GM06990 (cell line): ENCODE measurements at places on chromosomes 1 and 21.
A peak's percentile ranks its signal among the peaks of the same experiment; 100 is the strongest.

- DNase-seq: no peak
These were observed 121.0 kb upstream of the TSPAN2 start for GRCh38 chr1:115210302-115210711.

DNA sequence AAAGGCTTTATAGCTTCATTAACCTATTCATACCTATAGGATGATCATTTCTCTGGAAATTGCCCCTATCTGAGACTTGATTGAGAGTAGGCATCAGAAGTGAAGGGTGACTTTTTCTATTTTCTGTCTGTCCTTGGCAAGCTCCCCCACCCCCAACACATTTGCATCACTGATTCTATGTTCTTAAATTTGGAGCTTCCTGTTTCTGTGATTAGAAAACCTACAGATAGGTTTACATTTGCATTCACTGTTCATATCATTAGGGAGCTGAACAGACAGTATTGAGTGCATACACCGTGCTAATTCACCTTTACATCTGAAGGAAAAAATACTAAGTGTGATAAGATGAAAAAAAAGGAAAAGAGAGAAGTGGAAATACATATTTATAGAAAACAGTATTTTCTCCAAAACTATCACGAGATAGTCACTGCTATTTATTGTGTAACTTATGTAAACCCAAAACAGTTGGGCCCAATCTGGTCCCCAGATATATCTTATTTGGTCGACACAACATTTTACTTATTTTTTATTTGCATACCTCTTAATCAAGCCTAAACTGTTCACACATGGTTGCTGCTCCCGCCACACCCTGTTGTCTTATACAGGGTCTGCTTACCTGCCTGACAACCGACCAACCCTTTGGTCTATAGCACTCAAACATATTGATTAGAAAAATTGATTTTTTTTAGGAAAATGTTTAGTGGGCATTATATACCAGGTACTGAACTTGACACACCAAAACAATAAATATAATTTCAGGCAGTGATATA lies 218.8 kb downstream of the NTNG1 start:
- peak; percentile 18 for DNase-seq

- DNase-seq: no peak
These were observed 9.6 kb downstream of the ACTRT2 start for GRCh38 chr1:3030663-3031381.

DNA sequence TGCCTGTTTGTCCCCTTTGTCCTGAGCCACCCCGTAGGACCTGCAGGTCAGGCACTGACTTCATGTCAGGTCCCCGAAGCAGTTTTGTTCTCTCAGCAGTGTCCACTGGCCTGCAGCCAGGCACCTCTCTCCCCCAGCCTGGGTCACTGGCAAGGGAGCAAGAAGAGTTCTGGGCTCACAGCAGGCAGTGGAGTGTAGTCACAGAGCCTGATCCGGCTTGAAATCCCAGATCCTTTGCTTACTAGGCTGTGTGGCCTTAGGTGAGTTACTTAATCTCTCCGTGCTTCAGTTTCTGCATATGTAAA lies 34.2 kb downstream of the L1TD1 start:
- no peak for DNase-seq

DNA sequence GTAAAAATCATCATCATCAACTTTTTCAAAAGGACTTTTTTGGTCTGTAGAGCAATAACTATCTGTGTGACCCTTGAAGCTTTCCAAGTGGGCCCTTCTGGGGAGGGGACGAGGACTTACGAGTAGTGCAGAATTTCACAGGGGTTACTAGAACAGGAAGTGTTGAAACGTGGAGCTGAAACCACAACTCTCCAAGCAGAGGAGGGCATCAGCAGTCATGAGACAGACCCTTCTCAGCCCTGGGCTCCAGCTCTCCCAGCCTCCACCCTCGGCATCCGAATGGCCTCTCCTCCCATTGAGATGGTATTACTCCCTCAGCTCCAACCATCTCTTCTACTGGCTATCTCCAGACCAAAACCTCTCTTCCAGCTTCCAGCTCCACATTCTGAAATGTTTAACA lies 3.6 kb downstream of the FAM89A start:
- no peak for DNase-seq

DNA sequence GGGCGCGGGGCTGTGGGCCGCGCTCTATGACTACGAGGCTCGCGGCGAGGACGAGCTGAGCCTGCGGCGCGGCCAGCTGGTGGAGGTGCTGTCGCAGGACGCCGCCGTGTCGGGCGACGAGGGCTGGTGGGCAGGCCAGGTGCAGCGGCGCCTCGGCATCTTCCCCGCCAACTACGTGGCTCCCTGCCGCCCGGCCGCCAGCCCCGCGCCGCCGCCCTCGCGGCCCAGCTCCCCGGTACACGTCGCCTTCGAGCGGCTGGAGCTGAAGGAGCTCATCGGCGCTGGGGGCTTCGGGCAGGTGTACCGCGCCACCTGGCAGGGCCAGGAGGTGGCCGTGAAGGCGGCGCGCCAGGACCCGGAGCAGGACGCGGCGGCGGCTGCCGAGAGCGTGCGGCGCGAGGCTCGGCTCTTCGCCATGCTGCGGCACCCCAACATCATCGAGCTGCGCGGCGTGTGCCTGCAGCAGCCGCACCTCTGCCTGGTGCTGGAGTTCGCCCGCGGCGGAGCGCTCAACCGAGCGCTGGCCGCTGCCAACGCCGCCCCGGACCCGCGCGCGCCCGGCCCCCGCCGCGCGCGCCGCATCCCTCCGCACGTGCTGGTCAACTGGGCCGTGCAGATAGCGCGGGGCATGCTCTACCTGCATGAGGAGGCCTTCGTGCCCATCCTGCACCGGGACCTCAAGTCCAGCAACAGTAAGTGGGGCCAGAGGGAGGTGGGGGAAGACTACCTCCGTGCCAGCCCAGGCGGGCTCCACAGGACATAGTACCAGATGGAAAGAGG lies 808 bp downstream of the MAP3K21 start:
- DNase-seq: peak; percentile 38

- DNase-seq: no peak
These were observed 155.1 kb upstream of the DNAH14 start for GRCh38 chr1:224774378-224774777.

DNA sequence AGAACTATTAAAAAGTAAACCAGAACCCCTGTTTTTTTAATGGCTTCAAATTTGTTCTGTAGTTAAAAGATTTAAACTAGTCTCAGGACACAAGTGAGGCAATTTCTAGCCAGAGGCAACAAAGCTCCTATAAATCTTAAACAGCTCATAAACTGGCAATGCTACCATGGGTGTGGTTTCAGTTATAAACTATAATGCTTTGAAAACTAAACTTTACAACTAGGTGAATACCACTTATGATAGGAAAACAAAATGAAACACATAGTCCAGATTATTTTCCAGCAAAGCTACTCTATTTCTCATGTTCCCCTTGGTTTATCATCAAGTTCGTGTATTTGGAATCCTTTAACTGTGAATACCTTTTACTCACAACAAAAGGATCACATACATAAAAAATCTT lies 282.5 kb downstream of the VAV3 start:
- DNase-seq: no peak

DNA sequence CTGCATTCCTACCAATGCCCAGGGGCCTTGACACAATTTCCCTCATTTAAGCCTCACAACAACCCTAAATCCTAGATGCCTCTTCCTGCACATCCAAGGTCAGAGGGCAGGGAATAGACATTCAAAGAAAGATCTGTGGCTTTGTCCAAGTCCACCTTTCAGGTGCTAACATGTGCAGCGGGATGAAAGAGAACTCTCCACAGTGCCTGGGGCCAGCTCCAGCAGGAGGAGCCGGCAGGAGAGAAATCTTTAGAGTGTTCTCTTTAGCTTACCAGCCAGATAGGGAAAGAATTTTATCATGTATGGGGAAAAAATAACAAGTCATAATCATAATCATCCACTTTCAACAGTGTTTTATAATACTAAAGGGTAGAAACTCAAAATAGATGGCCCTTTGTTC lies 319.7 kb downstream of the MATN1 start:
- DNase-seq: no peak

- DNase-seq: no peak
These were observed 14.3 kb upstream of the BLACAT1 start for GRCh38 chr1:205470131-205470530.

DNA sequence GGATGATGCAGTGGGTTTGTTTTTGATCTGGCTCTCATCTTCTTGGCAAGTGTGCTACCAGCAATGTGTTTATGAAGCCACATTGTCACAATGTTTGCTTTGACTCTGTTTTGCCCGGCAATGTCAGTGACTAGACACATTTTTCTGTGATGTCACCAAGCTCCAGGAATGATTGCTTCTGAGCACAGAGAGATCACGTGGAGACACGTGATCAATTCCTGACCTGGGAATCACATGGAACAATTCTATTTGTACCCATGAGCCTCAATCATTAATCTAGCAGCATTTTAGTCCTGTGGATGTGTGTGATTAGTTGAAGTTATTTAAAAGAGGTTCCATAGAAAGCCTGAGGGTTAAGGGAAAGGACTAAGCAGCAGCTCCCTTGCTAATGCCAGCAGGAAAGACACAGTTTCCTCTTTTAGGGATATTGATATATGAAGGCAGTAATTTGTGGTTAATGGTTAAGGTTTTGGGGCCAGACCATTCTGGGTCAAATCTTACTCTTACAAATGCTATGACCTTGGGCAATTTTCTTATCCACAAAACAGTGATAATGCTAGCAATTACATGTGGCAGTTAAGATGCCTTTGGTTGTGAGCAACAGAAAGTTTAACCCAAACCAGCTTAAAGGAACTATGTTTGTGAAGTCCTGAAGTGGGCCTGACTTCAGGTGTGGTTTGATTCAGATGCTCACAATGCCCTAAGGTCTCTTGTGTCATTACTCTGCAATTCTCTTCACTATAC lies 59.0 kb downstream of the FASLG start:
- no peak for DNase-seq

GRCh38 chr1:204404629-204405028 lies 7.0 kb downstream of the PPP1R15B start:
- DNase-seq: no peak

DNA sequence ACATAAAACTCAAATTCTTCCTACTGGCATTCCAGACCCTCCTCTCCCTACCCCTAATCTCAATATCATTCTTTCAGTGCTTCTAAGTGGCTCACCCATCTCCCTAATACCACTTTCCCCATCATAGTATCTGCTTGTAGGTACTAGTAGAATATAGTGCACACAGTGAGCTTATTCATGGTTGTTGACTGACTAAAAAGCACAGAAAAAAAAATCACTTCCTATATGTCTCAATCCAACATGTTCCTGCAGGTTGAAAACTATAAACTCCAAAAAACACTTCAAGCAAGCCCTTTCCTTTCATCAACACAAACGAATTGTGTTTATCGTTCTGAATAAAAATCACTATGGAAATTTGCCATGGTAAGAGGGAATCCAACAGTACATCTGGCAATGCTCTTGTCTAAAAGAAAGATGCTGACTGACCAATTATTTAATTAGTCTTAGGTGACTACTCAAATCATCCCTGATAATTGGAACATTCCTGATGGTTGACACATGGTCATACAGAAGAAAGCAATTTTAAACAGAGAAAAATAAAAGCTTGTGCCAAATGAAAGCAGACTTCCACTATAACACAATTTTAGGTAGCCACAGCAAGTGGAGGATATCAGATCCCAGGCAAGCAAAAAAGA lies 87.1 kb downstream of the NDUFS5 start:
- DNase-seq: no peak

DNA sequence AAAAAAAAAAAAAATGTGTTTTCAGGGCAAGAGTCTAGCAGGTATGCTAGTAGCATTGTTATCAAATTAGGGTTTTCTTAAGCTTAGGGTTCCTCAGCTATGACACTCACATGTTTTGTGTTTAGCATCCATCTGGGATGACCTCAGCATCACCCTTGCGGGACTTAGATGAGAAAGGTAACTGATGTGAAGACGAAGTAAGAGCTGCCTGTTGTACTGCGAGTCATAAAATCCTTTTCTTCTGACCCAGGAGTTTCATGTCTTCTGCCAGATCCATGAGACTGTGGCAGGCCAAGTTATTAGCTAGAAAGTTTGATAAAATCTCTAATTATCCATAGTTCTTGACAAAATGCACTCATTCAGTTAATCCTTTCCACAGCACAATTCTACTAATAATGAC lies 1251.1 kb downstream of the AMY1C start:
- DNase-seq: no peak

GRCh38 chr1:179632868-179633267 lies 41.2 kb downstream of the TDRD5 start:
- no peak for DNase-seq

DNA sequence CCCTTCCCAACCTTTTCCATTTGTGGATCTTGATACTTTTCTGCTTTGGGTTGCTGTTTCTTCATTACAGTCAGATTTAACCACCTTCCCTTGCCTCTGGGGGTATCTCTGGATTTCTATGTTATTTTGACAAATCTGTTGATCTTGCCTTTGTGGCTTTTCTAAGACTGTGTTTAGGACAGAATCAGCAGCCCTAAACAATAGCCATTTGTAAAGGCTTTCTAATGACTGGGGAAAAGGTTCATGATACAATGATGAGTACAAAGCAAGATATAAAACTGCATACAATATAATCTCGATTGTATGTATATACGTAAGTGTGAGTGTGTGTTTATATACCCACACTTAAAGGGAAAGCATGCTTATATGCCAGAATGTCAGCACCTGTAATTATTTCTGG lies 27.8 kb downstream of the FAM20B start:
- DNase-seq: no peak

- DNase-seq: no peak
These were observed 232.5 kb upstream of the JUN start for GRCh38 chr1:59016390-59016789.

GRCh38 chr21:21816778-21817177 lies 818.6 kb downstream of the NCAM2 start:
- no peak for DNase-seq

DNA sequence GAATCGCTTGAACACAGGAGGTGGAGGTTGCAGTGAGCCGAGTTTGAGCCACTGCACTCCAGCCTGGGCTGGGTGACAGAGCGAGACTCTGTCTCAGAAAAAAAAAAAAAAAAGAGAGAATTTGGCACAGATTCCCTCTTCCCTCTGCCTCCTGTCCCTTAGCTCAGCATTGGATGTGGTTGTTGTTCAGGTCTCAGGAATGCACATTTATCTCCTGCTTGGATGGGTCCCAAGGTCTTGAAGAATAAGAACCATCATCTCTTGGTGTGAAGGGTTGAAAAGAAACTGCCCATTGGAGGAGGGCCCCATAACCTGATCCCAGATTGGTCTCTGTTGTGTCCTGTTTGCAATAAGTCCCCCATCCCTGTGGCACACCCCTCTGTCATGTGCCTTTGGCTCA lies 34.9 kb downstream of the UBIAD1 start:
- no peak for DNase-seq

DNA sequence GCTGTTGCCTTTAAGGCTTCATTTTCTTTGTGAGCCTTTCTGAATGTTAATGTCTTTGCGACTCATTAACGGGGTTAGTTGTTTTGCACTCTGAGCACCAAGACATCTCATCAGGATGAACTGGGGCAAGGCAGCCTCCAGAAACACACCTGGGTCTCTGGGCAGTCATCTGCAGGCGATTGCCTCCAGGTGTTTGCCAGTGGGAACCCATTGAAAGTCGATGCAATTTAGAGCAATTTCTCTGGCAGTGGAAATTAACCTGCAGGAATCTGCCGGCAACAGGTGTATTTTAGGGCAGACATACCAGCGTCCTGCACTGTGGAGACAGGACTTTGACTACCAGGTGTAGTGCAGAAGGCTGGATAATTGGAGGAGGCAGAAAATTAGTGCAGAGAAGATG lies 661.0 kb upstream of the PTBP2 start:
- DNase-seq: no peak
